ENCODE measurements at places on chromosomes 2 and 18.

DNA sequence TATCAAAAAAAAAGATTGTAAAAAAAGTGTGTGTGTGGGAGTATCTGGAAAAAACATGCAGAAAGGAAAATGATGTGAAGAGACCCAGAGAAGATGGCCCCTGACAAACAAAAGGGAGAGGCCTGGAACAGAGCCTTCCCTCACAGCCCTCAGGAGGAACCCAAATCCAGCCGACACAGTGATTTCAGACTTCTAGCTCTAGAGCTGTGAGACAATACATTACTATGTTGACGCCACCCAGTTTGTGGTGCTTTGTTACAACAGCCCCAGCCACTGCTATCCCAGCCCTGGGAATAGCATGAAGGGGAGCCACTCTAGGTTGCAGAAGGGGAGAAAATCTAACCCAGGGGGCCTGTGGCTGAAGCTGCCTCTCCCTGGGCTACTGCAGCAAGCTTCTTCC lies 59.0 kb upstream of the ZBTB7C start:
- no peak for DNase-seq

DNA sequence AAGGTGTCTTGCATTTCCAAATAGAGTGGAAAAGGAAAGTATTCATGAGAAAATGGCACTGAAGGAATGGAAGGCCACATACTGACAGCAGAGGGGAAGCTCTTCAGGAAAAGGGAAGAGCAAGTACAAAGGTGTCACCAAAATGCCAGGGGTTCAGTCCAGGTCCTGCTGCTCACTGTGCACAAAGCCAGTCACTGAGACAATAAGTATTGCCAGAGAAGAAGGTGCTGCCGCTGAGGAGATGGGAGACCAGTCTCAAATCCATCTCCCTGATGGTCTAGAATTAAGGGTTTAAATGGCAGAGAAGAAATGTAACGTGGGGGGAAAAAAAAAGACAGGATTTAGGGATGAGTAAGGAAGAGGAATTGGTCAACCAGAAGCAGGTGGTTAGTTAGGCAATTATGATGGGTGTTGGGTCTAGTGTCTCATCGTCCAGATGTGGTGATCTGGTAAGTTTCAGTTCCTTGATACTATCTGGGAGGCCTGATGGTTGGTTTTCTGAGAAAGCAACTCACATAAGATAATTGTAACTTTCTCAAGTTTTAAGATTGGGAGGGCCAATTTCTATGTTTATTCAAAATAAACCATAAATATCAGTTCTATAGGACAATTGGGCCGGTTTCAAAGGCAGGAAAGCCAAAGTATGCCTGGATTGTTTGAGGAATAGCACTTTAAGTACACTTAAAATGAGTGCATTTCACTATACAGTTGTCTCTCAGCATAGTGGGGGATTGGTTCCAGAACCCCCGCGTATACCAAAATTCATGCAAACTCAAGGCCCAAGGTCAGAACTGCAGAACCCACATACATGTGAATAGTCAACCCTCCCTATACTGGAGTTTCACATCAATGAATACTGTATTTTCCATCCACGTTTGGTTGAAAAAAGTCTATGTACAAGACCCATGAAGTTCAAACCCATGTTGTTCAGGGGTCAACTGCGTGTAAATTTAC lies 109.1 kb upstream of the DNAJC10 start:
- no peak for DNase-seq

DNA sequence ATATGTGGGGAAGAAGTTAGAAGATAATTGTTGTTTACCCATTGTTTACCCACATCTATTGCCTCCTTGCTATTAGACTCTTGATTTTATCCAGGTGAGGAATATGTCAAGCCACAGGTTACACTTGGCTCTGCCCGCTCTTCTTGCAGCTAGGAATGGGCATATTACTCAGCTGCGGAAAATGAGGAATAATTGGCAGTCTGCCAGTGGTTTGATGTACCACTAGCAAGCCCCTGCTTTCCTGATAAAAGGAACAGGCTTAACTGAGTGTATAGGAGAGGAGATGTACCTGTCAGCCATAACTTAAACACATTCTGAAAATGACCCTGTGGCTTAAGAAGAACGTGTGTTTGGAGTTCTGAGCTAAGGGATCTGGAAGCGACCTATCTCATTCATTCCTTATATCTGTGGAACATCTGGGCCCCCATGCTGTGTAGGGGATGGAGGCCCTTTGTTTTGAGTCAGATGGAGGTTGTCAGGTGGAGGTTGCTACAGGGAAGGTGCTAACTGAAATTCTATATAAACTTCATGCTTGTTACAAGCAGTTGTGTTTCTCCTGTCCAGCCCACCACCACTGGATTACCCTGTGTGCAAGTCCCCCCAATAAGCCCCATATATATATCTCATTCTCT lies 4.6 kb upstream of the FMNL2 start:
- no peak for DNase-seq

DNA sequence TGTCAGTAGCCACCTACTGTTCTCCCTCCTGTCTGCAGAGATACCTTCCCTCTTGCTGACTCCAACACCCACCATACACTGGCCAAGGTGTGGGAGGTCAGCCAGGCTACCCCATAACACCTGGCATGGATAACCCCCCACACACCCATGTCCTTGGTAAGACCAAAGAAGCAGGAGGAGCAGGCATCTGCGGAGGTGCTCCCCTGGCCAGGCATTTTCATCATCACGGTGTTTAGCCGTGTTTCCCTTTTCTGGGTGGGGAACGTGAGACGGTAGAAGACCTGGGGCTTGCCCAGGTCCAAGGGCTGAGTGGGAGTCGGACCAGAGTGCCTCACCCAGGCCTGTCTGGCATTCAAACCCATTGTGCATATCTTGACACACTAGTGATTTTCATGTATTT lies 150.3 kb downstream of the SMAD7 start:
- DNase-seq = no peak

DNA sequence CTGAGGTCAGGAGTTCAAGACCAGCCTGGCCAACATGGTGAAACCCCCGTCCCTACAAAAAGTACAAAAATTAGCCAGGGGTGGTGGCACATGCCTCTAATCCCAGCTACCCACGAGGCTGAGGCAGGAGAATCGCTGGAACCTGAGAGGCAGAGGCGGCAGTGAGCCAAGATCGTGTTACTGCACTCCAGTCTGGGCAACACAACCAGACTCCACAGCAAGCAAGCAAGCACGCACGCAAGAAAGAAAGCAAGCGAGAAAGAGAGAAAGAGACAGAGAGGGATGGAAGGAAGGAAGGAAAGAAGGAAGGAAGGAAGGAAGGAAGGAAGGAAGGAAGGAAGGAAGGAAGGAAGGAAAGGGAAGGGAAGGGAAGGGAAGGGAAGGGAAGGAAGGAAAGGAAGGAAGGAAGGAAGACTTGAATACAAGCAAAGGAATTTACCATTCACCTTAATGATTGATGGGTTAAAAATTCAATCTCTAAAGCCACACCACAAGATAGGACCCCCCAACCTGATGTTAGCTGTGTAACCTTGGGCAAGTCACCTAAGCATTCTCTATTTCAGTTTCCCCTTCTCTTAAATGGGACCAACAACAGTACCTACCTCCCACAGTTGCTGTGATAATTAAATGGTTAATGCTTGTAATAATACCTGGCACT lies 181.7 kb downstream of the ATAD2B start:
- no peak for DNase-seq

DNA sequence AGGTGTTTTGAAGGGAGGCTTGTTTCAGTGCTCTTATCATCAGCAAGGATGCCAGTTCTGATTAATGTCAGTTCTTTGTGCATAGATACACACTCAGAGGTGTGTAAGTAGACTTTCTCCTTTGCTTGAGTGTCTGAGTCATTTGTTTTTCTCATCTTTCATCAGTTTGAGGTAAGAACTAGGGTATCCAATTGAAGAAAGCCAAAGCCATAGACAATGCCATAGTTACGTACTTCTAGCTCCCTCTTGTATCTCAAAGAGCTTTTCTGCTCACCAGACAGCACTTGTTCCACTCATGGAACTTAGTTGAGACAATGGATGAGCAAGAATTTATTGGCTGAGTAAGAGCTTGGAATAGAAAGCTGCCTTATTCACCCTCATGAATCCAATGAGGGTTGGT lies 520.1 kb downstream of the PIK3C3 start:
- DNase-seq = no peak

GRCh38 chr2:170428868-170429267 lies 250.9 kb downstream of the MYO3B start:
- no peak for DNase-seq

- DNase-seq = peak; percentile 50
Measured at GRCh38 chr18:500632-501405, at the start of gene COLEC12. Gene COLEC12 (minus strand): TSS chr18:500701. CDS start chr18:500514, 187 bp downstream.

DNA sequence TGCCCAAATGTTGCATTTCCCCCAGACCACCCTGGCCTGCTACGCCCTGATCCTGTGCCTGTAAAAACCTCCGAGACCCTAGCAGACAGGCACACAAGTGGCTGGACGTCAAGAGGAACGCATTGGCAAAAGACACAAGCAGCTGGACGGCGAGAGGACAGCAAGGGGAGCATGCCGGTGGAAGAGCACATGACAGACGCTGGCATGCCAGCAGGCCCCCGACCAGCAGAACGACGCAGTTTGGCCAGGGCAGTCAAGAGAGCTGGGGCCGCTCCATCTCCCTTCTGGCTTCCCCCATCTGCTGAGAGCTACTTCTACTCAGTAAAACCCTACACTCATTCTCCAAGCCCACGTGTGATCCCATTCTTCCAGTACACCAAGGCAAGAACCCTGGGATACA lies 42.1 kb downstream of the SAP130 start:
- no peak for DNase-seq

DNA sequence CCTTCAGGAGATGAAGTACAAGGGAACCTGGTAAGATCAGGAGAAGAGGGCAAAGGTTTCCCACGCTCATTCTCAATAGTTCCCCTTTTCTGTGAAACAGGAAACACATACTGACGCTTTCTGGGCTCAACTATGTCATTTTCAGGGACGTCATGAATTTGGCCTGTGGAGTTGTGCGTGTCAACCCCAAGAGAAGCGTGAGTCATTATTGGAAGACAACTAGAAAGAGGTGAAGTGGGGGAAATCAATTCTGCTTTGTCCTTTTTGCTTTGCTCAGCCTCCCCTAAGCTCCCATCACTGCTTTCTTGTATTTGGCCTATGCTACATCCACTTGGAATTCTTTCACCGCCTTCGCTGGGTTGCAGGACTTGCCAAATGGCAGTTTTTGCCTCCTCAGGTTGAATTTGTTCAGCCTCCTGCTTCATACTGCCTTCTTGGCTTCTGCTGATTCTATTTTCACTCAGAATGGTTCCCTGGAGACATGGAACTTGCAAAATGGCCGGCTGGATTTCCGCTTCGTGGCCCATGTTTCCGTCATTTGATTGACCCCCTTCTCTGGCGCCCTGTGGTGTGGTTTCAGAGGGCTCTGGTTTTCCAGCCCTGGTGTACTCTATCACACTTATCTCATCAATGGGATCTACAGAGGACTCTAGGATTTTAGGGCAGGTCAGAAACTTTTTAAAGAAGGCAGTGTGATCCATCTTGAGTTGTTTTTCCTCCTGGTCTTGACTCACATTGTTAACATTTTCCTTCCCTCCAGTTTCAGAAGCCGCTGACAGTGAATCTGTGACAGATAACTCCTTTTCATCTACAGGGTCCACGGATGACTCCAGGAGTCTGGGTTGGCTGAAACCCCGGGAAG lies 93.3 kb downstream of the ALPK2 start:
- peak; percentile 47 for DNase-seq

DNA sequence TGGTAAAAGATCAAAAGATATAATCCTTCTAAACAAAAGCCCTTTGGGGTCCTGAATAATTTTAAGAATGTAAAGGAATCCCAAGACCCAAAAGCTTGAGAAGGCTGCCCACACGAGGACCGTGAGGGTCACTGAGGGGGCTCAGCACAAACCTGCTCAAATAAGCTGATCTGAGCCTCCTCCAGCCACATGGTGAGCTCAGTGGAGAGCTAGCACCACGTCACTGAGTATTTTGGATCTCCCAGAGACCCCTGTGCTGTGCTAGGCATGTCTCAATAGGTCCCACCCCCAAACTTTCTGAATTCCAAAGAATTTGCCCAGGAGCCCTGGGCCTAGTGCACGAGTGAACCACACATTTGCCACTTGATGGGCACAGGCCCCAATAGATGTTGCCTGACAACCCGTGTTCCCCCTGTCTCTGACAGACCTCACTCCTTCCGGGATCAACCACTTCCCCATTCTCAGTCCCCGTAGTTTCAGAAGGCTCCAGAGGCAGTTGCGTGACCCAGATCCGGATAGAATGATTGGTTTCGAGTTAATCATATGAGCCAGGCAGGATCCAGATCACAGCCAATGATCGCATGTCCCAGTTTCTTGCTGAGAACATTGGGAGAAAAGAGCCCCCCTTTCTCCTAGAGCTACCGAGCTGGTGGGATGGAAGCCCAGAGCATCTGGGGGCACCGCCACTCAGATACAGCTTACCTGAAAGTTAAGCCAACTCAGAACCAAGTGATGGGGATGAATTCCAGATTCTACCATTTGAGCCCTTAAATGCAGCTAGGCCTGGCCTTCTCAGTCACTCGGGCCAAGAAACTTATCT lies 203.8 kb downstream of the TNS1 start:
- DNase-seq = no peak

DNA sequence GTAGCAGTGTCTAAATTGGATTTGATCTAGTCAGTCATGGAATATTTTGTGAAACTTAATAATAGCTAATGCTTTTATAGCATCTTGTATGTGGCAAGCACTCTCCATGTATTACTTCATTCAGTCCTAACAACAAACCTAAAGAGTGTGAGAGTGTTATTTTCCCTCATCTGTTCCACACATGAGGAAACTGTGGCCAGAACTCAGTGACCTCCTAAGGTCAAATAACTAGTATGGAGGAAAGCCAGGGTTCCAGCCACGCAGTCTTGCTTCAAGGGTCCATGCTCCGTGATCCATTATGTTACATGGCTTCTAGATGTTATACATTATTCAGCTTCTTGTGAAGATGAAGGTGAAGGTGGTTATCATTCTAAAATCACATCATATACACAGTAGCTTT lies 45.5 kb downstream of the TWSG1 start:
- DNase-seq = no peak

- DNase-seq = no peak
Measured at GRCh38 chr2:15738225-15738546, 146.5 kb downstream of the DDX1 start.

- DNase-seq = peak; percentile 85
Measured at GRCh38 chr2:102141970-102142828, at the start of gene IL1R1. Gene IL1R1 (plus strand): TSS chr2:102142746. CDS start chr2:102157725, 14,979 bp downstream.

DNA sequence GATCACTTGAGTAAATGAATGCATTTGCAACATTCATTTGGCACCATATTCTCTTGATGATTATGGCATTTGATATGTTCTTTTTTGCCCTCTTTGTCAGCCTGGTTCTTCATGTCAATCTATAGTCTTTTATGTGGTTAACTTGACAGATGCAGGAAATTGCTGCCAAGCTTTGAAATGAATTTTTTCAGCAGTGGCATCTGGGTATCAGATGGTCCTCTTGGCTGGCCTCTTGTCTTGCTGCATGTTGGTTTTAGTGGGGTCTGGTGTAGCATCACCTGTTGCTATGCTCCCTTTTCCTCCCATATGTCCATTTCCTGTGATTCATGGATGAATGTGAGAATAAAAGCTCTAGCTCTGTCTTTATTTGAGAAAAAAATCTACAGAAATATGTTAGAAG lies 119.9 kb downstream of the DPP4 start:
- DNase-seq = peak; percentile 76
